COR-L47 (cell line): ENCODE measurements at places on chromosomes 7 and 10.

DNA sequence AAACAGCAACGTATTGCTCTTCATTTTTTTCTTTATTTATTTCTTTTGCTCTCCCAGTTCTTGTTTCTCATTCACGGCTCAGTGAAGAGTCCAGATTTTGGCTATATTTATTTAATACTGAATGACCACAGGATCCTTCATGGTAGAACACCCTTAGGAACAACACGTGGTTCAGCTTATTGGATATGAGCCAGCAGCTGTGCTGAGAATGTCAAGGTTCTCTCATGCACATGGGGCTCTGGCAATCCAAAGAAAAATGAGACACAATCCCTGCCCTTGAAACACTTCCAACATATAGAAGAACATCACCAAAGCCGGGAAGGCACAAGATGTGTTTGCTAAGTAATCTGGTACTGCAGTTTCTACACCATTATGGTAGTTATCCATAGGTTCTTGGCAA lies 852.9 kb downstream of the SORCS1 start:
- DNase-seq: no peak

DNA sequence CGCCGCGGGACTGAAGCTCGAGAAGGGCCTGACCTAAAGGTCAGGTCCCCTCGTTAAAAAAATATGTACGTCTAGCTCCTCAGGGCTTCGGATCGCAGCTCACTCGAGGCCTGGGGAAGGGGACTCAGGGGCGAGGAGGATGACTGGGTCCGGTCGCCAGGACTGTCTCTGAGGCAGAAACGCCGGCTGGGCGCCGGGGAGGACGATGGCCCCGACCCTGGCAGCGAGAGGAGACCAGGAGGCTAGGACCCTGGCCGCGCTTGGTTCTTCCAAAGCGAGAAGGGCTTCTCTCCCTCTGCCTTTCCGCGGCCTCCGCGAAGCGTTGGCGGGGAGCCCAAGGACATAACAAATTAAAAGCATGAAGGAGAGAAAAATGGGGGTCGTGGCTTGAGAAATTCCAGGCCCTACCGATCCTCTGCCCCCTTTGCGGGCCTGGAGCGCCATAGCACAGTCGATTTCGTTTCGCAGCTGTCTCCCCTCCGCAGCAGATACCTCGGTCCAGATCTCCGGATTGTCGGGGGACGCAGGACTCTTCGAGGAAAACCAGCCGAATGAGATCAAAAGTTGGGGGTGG lies 3.1 kb downstream of the NKX2-3 start:
- DNase-seq: no peak

DNA sequence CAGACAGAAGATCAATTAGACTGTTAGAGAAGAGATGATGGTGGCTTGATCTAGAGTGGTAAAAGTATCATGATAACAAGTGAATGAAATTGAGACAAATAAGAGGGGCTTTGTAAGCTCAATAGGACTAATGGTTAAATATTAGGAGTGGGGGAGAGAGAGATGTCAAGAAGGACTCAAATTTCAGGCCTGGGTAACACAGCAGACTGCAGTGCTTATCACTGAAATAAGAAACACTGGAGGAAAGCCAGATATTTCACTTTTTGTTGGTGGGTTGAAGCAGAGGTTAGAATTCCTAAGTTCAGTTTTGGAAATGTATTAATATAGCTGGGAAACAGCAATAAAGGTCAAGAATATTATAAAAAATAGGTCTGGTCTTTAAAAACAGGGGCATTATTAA lies 74.6 kb downstream of the ORC5 start:
- DNase-seq: no peak

DNA sequence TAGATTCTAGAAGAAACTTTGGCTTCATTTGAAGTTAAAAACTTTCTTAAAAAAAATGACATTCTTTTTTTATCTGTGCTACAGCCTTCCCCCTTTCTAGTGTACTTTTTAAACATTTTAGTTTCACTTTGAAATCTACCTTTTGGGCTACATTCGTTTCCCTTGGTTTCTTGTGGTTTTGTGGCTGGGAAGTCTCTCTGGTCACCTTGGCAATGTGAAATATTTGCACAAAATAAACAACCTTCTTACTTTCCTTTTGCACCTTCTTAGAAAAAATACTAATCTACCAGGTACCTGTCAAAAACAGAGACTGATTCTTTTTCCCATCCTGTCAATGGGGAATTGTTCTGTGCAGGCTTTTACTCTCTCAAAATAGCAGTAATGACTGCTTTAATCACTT lies 350.2 kb downstream of the GATA3 start:
- no peak for DNase-seq

DNA sequence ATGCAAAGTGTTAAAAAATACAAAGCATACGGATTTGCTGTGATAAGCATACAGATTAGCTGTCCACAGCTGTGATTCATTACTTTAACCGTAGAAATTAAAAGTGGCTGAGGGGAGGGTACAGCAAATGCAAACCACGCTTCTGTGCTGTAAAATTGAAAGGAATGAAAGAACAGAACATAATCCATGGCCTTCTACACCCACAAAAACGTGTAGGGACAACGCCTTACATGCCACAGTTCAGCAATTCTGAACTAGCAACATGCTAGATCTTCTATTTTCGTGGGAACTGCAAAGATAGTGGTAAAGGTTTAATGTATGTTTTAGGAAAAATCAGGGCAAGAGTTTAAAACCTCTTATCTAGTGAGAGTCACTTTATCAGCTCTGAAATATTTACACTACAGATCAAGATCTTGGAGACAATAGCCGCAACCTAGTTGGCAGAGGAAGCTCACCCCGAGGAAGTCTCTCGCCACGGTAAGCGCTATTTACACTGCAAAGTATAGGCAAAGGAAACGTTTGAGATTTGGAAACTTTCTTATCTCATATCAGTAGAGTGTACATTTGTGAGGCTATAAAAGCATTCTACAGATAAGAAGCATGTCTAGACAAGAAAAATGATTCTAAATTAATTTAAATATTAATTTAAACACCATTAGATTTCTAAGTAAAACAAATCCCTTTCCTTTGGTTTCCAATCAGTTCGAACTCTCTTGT lies 193.6 kb downstream of the MLLT10 start:
- DNase-seq: no peak

- DNase-seq: no peak
Observed at GRCh38 chr7:43296306-43296705, 183.9 kb downstream of the HECW1 start.

DNA sequence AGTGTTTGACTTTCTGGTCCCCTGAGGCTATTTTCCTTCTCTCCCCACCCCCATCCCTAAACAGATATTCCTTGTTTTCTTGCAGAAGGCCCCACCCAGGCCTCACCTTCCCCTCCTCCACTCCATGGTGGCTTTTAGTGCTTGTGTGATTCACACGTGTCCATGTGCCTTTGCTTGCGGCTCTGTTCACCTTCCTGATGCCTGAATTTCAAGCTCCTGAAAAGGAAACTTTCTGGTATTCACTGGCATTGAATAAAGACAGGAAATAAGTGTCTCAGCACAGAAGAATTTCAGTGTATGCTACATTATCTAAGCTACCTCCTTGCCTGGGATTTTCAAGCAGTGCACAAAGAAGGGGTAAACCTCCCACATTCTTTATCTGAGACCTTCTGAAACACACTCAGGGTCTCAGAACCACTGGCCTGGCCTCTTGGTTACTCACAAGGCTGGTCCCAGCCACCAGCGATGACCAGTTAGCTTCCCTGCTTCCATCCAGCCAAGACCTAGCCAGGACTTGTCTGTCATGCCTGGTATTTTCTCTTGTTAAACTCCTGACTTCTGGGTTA lies 17.2 kb upstream of the UBE2H start:
- DNase-seq: no peak

GRCh38 chr7:123230147-123230546 lies 30.4 kb upstream of the SLC13A1 start:
- DNase-seq: no peak

DNA sequence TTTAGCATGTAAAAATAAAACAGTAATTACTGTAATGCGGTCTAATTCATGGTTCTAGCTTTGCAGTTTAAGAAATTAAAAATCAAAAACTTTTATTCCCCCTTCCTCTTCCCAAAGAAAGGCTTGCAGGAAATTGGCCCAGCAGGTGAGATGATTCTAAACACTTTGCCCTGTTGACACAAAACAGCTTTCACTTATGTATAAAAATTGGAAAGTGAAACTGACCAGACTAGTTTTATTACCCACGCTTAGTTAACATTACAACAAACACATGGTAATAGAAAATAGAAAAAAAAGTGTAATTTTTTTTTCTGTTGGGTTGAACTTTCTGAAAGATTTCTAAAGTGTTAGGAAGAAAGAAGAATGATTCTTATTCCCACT lies 1.2 kb upstream of the CCDC6 start:
- peak; percentile 20 for DNase-seq

DNA sequence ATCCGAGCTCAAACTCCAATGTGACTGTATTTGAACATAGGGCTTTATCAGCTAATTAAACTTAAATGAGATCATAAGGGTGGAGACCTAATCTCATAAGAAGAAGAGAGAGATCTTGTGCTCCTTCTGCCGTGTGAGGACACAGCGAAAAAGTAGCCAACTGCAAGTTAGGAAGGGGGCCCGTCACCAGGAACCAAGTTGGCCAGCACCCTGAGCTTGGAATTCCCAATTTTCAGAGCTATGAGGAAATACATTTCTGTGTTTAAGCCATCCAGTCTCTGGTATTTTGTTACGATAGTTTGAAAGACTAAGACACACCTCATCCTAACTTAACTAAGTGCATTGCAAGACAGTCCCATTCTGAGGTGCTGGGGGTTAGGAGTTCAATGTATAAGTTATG lies 14.1 kb upstream of the WDR86 start:
- no peak for DNase-seq

GRCh38 chr7:39642896-39643295 lies 19.5 kb downstream of the RALA start:
- DNase-seq: no peak

DNA sequence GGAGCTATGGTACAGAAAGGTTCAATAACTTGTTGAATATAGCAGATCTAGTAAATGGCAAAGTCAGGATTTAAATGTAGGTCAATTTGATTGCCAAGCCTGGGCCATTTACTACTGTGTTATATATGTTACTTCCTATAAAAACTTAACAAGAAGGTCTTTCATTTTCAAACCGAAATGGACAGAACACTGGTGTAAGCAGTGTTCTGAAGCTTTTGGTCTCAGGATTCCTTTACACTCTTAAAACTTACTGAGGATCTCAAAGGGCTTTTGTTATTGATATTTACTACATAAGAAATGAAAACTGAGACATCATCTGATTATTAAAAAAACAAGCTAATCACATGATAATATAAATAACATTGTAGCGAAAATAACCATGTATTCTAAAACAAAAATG lies 114.7 kb downstream of the PTEN start:
- no peak for DNase-seq

DNA sequence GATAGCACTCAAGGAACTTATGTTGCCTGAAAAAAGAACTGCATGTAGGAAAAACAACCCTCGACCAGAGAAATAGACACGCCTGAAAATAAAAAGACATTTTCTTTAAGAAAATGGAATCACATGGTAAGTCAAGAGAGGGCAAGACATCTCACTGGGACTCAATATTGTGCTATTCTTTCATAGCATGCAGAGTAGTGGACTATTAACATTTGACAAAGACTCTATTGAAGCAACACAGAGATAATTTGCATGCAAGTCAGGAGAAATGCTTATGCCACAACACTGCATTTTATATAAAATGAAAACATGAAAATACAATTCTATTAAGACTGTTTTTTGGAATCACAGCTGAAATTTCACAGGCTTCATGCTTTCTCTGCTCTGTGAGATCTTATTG lies 77.9 kb upstream of the RHOBTB1 start:
- no peak for DNase-seq

GRCh38 chr10:45418849-45419675 lies 45.0 kb downstream of the ALOX5 start:
- no peak for DNase-seq

DNA sequence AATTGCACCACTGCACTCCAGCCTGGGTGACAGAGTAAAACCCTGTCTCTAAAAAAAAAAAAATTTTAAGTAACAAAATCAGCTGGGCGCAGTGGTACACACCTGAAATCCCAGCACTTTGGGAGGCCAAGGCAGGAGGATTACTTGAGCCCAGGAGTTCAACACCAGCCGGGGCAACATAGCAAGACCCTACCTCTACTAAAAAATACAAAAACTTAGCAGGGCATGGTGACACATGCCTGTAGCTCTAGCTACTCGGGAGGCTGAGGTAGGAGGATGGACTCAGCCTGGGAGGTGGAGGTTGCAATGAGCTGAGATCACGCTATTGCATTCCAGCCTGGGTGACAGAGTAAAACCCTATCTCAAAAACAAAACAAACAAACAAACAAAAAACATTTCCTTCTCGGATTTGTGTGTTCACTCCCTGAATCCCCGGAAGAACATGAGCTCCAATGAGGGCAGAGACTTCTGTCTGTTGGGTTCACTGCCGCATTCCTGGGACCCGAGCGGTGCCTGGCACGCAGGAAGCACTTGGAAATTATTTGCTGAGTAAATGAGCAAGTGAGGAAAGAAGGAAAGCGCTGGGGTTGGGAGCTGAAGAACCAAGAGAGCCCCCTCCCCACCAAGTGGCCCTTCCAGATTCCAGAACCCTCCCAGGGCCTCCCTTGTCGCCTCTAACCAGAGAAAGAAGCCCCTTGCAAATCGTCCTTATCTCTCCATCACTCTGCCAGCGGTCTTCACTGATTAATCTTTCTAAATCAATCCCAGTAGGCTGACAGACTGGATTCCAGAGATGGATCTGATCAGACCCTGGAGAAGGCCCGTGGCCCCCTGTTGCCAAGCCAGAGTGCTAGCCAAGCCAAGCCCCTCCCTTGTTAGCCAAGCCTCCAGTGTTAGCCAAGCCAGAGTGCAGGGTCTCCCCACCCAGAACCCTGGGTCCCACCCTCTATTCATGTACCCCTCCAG lies 6.2 kb downstream of the TNRC18 start:
- DNase-seq: no peak

GRCh38 chr7:23105086-23105643 lies 420 bp upstream of the KLHL7 start:
- no peak for DNase-seq

- DNase-seq: peak; percentile 15
Observed at GRCh38 chr7:4856336-4857057, 5.3 kb downstream of the PAPOLB start.

DNA sequence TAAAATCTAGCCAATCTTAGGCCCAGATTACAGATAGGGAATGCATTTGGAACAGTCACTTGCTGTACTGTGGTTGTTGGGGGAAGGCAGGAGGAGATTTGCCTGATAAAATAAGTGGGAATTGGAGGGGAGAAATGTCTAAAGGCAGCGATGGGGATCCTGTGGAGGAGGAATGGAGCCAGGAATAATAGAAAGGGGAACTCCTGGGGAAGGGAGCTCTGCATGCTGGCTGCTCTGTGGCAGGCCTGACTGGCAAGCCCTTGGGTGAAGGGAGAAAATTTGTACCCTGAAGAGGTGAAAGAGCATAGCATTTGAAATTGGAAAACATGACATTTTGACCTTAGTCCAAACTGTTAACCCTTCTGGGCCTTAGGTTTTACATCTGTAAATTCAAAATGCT lies 13.7 kb downstream of the MMP21 start:
- no peak for DNase-seq

GRCh38 chr10:17062955-17063484 lies 66.6 kb downstream of the CUBN start:
- DNase-seq: no peak
